ENCODE measurements at places on chromosomes 16 and 17. TPM values are rescaled to one million over a fixed set of nuclear protein-coding genes. Genes with fewer than 3 reads are reported as not detected.

DNA sequence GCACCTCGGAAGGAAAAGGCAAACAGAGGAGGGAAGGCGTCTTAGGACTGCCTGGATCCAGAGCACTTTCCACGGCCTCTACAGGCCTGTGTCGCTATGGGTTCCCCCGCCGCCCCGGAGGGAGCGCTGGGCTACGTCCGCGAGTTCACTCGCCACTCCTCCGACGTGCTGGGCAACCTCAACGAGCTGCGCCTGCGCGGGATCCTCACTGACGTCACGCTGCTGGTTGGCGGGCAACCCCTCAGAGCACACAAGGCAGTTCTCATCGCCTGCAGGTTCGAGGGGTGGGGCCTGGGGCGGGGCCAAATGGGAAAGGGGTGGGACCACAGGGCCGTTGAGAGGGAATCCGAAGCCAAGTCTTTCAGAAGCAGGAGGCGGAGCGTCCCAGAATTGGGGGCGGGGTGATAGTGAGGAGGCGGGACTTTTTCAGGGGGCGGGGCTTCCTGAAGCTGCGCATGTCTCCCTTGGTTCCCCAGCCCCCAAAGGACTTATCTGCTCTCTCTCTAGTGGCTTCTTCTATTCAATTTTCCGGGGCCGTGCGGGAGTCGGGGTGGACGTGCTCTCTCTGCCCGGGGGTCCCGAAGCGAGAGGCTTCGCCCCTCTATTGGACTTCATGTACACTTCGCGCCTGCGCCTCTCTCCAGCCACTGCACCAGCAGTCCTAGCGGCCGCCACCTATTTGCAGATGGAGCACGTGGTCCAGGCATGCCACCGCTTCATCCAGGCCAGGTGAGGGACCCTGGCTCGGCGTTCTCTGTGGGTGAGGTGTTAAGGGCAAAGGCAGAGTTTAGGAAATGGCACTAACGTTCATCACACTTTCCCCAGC, 939 bp downstream of the BCL6B start:
- DNase-seq, result peak; percentile 78

DNA sequence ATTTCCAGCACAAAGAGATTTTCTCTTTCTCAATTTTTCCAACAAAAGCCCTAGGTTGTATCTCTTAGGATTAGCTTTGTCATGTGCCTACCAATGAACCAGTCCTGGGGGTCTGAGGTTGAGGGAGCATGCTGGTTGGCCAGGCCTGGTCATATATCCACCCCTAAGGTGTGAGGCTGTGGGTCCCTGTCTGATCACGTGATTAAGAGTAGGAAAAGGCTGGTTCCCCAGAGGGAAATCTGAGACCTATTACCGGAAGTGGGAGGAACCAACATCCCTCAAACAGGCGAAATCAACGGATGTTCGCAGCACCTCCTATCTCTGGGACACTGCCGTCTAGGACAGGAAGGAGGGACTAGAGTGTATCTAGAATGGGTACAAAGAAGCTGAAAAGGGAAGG, 185.7 kb upstream of the IRX5 start:
- DNase-seq, result no peak

- no peak for DNase-seq
These were observed 4.4 kb downstream of the TMEM92 start for GRCh38 chr17:50278526-50279180.

GRCh38 chr17:39548494-39549225, 59.1 kb downstream of the NEUROD2 start:
- DNase-seq, result no peak

DNA sequence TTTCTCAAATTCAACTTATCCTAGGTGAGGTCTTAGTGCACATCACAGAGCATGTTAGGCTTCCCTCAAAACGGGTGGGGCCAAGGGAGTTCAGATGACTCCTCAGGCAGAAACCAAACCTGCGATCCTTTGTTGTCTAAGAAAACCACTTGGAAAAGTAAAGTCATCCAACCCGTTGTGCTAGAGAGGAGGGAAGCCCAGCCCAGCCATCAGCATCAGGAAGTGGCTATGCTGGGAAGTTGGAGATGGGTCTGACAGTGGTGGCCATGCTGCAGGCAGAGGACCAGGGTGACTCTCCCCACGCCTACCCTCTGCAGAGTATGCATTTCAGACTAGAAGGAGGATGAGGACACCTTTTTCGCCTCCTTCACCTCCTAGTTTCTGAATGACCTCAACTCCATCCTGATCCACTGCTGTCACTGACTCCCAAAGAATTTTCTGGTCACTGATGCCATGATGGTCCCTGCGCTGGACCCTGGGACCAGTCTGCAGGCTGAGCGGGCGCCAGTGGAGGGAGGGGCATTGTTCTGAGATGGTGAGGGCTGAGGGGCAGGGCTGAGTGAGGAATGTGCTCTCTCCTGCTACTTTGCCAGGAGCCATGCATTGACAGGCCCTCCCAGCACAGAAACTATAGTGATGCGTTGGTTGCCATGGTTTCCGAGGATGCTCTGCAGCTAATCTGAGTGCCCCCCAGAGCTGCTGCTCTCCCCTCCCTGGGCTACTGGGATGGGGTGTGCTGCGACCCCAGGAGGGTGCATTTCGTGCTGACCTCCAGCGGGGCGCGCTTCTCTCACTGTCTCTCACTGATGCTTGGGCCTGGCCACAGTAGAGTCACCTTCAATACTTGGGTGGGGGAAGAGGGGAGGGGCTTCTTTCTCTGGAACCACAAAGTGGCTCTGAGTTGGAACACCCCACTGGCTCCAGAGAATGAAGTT, 20.4 kb downstream of the ALOX12B start:
- peak; percentile 60 for DNase-seq

GRCh38 chr16:53131363-53132071, 76.7 kb downstream of the CHD9 start:
- DNase-seq, result peak; percentile 75

- no peak for DNase-seq
These were observed 69.5 kb upstream of the NOL11 start for GRCh38 chr17:67648032-67648905.

DNA sequence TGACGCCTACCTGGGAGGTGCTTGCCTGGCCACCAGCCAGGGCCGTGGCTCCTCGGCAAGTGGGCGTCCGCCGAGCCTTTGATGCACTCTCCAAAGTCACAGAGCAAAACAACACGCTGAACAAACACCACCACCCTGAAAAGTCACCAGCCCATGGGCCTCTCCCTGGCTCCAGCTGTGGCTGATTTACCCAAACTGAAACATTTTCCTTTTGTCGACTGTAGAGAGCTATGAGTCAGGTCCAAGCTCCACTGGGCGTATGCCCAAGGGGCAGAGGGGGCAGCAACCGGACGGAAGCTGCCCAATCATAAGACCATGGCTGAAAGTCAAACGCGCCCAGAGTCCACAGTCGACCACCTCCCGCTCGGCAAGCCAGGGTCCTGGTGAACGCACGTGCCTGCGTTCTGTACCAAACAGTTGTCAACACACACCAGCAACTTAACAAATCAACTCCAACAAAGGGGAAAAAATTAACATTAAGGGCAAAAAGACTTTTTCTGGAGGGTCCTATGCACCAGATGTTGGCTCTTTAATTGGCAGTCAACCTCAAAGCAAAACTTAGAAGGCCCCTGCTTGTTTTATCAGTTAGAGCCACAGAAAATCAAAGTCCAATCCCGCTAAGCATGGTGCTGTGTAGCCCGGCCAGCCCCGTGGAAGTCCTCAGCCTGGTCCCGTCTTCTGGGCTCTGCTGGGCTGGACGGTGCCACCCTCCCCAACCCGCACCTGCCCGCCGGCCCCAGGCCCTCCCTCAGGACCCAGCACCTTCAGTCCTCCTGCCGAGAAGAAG, 47.3 kb downstream of the TBC1D16 start:
- peak; percentile 53 for DNase-seq

DNA sequence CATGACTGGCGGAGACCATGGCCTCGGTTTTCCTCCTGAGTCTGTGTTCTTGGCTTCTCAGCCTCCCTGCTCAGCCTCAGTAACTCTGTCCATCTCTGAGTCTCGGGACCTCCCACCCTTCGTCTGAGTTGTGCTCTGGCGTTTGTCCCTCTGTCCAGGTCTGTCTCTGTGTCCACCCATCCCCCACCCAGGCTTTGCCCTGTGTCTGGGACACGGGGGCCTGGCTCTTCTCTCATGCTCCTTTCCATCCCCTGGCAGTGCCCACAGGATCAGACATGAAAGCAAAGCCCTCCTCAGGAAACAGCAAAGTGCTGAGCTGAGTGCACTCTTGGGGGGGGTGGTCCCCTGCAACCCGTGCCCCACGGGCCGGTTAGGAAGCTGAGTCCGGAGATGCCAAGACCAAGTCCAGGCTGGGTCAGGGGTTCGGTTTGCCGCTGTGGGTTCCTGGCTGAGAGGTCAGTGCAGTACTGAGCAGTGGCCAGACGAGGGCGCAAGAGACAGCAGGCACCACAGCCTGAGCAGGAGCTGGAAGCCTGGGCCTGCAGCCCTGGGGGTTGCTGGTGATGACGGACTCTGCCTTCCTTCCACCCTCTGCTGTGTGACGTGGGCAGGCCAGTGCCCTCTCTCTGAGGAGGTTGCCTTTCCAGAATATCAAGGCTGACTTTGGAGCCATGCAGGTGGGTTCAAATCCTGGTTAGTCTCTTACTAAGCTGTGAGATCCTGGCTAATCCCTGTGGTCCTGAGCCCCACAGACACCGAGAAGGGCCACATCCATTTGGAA, 2.5 kb downstream of the P2RX1 start:
- DNase-seq, result peak; percentile 35

GRCh38 chr17:1077986-1078711, 81.2 kb downstream of the TIMM22 start:
- no peak for DNase-seq

GRCh38 chr16:1723450-1724147, 17.6 kb downstream of the MAPK8IP3 start:
- DNase-seq, result peak; percentile 51

DNA sequence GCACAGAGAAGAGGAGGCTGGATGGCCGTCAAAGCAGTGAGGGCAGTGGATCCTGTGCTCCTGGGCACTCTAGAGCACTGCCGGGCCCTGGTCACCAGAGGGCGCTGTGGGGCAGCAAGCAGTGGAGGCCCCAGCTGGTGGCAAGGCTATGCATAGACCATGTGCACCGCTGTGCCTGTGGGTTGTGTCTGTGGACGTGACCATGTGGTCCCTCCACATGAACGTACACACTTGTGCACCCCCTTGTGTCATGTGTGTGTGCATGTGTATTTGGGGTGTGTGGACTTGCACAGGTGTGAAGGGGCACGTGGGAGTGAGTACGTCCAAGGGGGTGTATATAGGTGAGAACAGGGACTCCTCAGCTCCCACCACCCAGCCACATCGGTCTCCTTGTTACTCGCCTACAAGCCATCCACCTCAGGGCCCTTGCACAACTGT, 4.4 kb upstream of the MAP2K3 start:
- peak; percentile 66 for DNase-seq

DNA sequence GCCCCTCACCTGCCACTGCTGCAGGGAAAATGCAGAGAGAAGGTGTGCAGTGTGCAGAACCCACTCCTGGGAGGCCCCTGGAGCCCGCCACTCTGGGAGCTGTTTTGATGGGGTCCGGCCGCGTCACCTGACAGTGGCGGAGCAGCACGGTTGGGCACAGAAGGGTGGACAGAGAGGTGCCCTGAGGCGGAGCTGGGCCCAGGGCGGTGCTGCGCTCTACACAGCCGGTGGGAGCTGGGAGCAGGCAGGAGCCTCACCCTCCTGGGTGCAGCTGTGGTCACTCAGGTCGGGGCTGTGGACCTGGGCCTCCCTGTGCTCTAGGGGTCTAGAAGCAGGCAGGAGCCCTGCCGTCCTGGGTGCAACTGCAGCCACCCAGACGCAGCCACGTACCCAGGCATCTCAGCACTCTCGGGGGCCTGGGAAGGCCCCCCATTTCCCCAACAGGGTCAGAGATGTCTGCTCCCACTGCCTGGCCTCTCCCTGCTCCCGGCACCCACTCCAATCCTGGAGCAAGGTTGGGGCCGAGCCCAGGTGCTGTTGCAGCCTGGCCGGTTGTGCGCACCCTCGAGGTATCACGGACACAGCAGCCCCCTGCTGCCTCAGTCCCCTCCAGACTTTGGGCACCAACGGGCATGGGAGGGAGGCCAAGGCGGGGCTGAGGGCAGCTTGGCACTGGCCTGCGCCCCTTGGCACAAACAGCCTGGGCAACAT, 304.4 kb upstream of the AXIN2 start:
- no peak for DNase-seq

DNA sequence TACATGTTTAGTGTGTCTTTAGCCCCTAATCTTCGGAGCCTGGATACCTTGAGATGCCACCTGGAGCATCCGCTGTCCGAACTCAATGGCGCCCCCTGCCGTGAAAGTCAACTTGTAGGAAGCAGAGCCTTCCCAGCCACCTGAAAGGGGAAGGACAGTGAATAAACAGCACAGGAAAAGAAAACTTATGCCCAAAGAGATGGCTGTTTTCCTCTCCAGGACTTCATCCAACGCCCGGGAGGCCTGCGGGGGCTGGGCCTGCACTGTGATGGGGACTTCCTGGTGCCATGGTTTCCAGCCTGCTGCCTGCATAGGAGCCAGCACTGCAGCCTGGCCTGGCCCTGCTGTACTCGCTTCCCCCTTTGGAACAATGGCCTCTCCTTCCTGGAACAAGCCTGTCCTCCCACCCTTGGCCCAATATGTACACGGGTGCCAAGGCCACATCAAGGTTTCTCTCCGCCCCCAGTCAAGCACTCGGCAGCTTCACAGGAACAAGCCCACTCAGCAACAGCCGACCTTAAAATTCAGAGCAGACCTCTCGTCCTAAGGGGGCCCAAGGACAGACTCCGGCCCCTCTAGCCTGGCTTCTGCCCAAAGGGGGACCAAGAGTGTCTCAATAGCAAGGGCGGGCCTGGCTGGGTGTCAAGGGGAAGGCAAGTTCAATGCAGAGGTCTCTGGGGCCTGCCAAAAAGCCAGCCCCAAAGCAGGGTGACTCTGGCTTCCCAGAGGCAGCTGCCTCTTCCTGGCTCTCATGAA, 4.5 kb upstream of the UNC13D start:
- DNase-seq, result peak; percentile 56

GRCh38 chr16:85722128-85722893, 28.6 kb downstream of the C16orf74 start:
- no peak for DNase-seq

The BICDL2 gene
- 1.9 TPM for total RNA-seq

The CA5A gene
- total RNA-seq, result not detected

The MEOX1 gene
- not detected for total RNA-seq

The TBC1D3L gene
- 3.5 TPM for total RNA-seq

The NPIPA7 gene
- 10.9 TPM for total RNA-seq

The ITGAX gene
- not detected for total RNA-seq

The PHOSPHO1 gene
- total RNA-seq, result not detected

The DCTPP1 gene
- total RNA-seq, result 72.8 TPM

The MPP3 gene
- total RNA-seq, result 10.8 TPM

The CCL2 gene
- not detected for total RNA-seq

All from mammary epithelial cell (primary cell).